H1 (cell line): ENCODE measurements at places on chromosomes 11 and 22. TPM values are rescaled to one million over a fixed set of nuclear protein-coding genes. Genes with fewer than 3 reads are reported as not detected.

PAFAH1B2 gene
- 151 and 161 TPM in 2 replicates for total RNA-seq

MCM5 gene
- 297 and 305 TPM in 2 replicates for total RNA-seq

OR2AG1 gene
- not detected in 2 replicates for total RNA-seq

LAYN gene
- 7.7 and 9.3 TPM in 2 replicates for total RNA-seq

NECTIN1 gene
- total RNA-seq: 97.6 and 97.7 TPM in 2 replicates

MRGPRF gene
- total RNA-seq: 11.0 and 11.9 TPM in 2 replicates

DNA sequence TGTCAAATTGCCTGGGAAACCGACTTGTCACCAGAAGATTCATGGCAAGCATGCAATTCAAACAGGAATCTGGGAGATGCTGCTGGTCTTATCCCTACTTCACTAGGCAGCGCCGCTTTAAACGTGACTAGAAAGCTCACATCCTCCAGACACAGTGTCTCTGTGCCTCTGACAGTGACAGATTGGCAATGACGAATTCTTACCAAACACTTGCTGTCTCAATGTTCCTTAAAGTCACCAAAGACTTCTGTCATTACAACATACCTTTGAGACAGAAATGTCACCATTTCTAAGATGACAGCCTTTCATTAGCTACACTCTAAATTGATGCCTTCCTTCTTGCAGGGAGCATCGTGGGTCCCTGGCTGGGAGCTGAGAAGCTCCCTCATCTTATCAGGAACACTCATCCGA is 197.8 kb downstream of the CWF19L2 start:
- no peak for DNase-seq
- no peaks in the 10 kb centered on the region for H3K4me1 ChIP-seq
- no peak overlapping the region for H3K4me3 ChIP-seq
- no peaks in the 10 kb centered on the region for H3K36me3 ChIP-seq
- no peak overlapping the region for H3K27ac ChIP-seq
- H3K27me3 ChIP-seq: no peaks in the 10 kb centered on the region

DNA sequence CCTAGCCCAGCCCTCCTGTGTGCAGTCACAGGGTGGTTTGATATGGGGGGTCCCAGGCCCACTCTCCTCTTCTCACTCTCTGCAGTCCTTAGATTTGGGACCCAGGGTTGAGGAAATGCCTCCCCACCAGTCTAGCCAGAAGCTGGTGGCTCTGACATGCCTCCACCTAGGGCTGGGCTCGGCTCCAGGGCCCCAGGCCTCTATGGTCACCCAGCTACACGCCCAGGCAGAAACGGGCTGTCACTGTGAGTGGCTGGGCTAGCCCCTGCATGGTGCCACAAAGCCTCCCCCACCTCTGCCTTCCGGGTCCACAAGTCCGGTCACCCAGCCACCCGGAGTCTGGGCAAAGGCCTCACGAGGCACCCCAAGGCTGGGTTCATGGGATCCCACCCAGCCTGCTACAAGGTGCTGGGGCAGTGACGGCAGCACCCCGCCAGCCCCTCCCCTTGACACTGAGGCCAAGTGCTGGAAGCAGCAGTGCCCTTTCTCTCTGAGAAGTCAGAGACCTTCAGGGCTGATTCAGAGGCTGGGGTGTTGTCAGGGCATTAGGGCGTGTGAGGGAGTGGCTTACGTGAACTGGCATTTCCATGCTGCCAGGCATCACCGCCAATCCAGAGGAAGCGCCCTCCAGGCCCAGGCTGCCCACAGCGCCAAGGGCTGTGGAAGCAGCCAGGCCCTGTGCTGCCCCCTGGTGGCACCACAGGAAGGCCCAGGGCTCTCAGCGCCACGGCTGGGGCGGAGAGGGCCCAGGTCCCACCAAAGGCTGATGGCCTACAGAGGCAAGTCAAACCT is 638 bp upstream of the PITPNM1 start:
- H3K36me3 ChIP-seq: no peaks in the 10 kb centered on the region; the same call in 1 of the 2 replicates
- peaks cover 8% of the 10 kb centered on the region; the same call in 1 of the 2 replicates for H3K27me3 ChIP-seq
- peaks cover 30% of the 10 kb centered on the region for H3K4me1 ChIP-seq
- peak; percentile 81 for DNase-seq
- H3K27ac ChIP-seq: no peak overlapping the region

DNA sequence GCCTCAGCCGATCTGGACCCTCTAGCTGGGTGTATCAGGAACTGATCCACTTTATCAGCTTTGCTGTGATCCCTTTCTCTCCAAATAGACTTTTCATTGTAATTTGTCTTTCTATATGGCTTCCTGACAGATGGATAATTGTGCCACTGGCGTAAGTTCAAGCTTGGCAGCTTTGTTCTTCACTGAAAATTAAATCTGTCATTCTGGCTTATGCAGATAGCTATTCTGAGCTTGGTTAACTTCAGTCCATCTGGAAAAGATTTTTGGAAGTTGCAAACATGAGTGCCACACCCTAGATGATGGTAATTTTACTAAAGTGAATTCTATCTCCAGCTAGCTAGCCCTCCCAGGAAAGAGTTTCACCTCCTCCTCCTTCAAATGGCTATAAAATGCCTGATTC is 8.1 kb downstream of the OR5A2 start:
- H3K4me1 ChIP-seq: no peaks in the 10 kb centered on the region
- no peak overlapping the region for H3K4me3 ChIP-seq
- H3K27me3 ChIP-seq: no peaks in the 10 kb centered on the region
- DNase-seq: no peak
- H3K36me3 ChIP-seq: no peaks in the 10 kb centered on the region

GRCh38 chr11:124586238-124586860 is 16.6 kb downstream of the OR8A1 start:
- peak; percentile 66 for DNase-seq
- no peak overlapping the region for H3K4me3 ChIP-seq
- peaks cover 3% of the 10 kb centered on the region; the same call in 1 of the 2 replicates for H3K4me1 ChIP-seq
- H3K36me3 ChIP-seq: no peaks in the 10 kb centered on the region
- H3K27ac ChIP-seq: no peak overlapping the region
- H3K27me3 ChIP-seq: no peaks in the 10 kb centered on the region

GRCh38 chr11:109422870-109423465 is 978 bp downstream of the C11orf87 start:
- no peak overlapping the region for H3K27ac ChIP-seq
- peaks cover 2% of the 10 kb centered on the region; the same call in 1 of the 2 replicates for H3K4me1 ChIP-seq

DNA sequence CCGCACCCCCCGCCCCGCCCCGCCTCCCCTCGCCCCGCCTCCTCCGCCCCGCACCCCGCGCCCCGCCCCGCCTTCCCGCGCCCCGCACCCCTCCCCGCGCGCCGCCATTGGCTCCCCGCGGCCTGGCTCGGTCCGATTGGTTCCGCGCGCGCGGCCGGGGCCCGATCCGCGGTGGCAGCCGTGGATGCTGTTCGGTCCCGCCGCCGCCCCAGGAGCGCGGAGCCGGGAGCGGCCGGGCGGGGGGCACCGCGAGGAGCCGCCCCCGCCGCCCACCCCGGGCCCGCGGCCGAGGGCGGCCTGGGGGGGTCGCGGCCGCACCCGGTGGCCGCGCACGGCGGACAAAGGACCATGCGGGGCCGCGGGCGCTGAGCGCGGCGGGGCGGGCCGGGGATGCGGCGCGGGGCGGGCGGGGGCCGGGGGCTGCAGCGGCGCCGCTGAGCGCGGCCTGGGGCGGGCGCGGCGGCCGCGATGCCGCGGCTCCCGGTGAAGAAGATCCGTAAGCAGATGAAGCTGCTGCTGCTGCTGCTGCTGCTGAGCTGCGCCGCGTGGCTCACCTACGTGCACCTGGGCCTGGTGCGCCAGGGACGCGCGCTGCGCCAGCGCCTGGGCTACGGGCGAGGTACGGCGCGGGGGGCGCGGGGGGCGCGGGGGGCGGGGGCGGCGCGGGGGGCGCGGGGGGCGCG is at the start of gene B4GALNT4:
B4GALNT4 (plus strand) TSS at position 164 of the 683 bp plus-strand sequence; CDS start at position 469, 305 bp downstream.
- peaks cover 11% of the 10 kb centered on the region for H3K36me3 ChIP-seq
- H3K4me1 ChIP-seq: peaks cover 10% of the 10 kb centered on the region
- peak within 1 kb of the TSS; percentile 45 for H3K27ac ChIP-seq
- no peak for DNase-seq
- no peaks in the 10 kb centered on the region for H3K27me3 ChIP-seq

- H3K36me3 ChIP-seq: no peaks in the 10 kb centered on the region
- no peaks in the 10 kb centered on the region for H3K4me1 ChIP-seq
- no peak overlapping the region for H3K4me3 ChIP-seq
- no peaks in the 10 kb centered on the region for H3K27me3 ChIP-seq
- no peak overlapping the region for H3K27ac ChIP-seq
Observed at GRCh38 chr22:30318799-30319419, 7.8 kb downstream of the TBC1D10A start.

- peaks cover 57% of the 10 kb centered on the region for H3K36me3 ChIP-seq
- no peak for DNase-seq
- no peaks in the 10 kb centered on the region for H3K27me3 ChIP-seq
- no peak overlapping the region for H3K27ac ChIP-seq
Observed at GRCh38 chr11:59195586-59195985, 17.1 kb downstream of the MPEG1 start.

- no peak overlapping the region for H3K4me3 ChIP-seq
- no peak for DNase-seq
- no peaks in the 10 kb centered on the region for H3K36me3 ChIP-seq
- H3K4me1 ChIP-seq: peaks cover 25% of the 10 kb centered on the region
- no peak overlapping the region for H3K27ac ChIP-seq
Observed at GRCh38 chr22:46381731-46382130, 46.2 kb downstream of the TRMU start.
